Uterus (tissue), 4 donors: ENCODE measurements at places on chromosomes 6 and 20. TPM values are rescaled to one million over a fixed set of nuclear protein-coding genes. Genes with fewer than 3 reads are reported as not detected.

Gene SLC17A1
- total RNA-seq = not detected

DNA sequence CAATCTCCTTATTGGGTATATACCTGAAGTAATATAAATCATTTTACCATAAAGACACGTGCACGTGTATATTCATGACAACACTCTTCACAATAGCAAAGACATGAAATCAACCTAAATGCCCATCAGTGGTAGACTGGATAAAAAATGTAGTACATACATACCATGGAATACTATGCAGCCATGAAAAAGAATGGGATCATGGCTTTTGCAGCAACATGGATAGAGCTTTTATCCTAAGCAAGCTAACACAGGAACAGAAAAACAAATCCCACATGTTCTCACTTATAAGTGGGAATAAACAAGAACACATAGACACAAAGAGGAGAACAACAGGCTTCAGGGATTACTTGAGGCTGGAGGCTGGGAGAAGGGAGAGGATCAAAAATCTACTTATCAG, 208.3 kb upstream of the QKI start:
- H3K4me1 ChIP-seq = no peaks in the 10 kb centered on the region
- H3K4me3 ChIP-seq = no peak overlapping the region
- H3K27ac ChIP-seq = no peak overlapping the region
- DNase-seq = no peak
- H3K36me3 ChIP-seq = no peaks in the 10 kb centered on the region

DNA sequence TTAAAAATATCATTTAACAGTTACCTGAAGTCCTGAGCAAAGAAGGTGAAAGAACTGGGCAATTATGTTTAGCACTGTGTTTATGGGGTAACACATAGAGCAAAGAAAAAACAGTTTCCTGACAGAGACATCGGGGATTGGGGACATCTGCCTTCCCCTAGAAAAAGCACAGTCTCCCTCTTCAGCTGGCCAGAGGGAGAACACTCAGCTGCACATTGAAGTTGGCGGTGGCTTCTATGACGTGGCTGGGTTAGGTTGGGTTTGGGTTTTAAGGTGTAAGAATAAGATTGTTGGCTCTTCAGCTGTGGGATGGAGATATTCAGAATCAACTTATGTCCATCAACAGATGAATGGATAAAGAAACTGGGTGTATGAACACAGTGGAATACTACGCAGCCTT, 124.0 kb upstream of the DTNBP1 start:
- no peak overlapping the region for H3K27ac ChIP-seq
- H3K4me3 ChIP-seq = no peak overlapping the region
- no peaks in the 10 kb centered on the region for H3K27me3 ChIP-seq
- H3K4me1 ChIP-seq = no peaks in the 10 kb centered on the region

Gene METTL24
- total RNA-seq = 47.2 TPM

DNA sequence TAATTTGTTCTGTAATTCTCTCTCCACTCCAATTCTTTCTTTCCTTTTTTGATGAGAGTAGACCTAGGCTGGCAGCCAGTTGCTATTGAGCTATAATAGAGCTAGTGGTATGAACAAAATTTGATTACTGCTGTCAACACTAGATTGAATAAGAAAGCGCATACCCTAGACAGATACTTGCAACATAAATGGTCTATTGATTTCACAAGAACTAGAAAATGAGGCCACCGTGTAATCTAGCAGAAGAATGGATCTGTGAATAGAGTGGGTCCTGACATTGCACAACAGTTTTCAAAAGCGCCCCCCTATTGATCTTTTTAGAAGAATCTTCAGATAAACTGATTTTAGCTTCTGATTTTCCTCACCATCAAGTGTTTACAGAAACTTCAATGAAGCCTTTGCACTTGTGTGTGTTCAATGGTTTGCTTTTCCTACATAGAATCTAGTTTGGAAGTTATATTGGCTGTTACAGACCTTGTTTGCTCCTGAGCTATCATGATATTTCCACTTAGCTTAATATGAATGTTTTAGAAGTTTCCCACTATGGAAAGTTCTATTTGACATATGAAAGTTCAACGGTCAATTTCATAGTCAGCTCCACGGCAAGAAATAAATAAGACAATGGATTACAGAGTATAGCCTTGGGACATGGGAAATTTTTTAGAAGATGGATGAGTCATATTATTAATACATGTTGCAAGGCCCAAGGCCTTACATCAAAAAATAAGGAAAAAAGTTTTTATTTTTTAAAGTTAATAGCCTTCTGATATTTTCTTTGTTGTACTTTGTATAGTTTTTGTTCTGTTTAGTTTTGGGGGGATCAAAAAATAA, 55.6 kb downstream of the UTRN start:
- no peak for DNase-seq
- no peaks in the 10 kb centered on the region for H3K27me3 ChIP-seq
- H3K27ac ChIP-seq = peak overlapping the region; percentile 63
- H3K4me3 ChIP-seq = no peak overlapping the region
- H3K36me3 ChIP-seq = no peaks in the 10 kb centered on the region

Gene DACT2
- 2.8 TPM for total RNA-seq

- DNase-seq = no peak
- H3K4me3 ChIP-seq = no peak overlapping the region
- no peaks in the 10 kb centered on the region for H3K36me3 ChIP-seq
Measured at GRCh38 chr20:23230766-23231385, 119.7 kb upstream of the NXT1 start.

DNA sequence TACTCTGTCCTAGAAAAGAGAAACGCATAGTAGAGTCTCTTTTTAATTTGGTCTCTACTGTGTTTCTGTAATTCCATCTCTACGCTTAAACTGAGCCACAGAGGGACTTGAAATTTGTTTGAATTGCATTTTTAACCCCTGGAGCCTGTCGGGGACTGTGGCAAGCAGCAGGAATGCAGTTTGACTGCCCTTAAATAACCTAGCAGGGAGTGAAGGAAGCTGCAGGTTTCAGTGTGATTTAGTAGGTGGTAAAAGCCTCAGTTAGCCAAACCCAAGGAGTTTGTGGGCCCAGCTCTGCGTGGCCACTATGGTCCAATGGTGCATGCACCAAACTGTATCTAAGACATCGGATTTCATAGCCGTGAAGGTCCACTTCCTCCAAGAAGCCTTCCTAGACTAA, 70.3 kb upstream of the MC3R start:
- no peak overlapping the region for H3K4me3 ChIP-seq
- H3K4me1 ChIP-seq = no peaks in the 10 kb centered on the region
- no peak for DNase-seq
- no peaks in the 10 kb centered on the region for H3K36me3 ChIP-seq

Gene LY6G6C
- not detected for total RNA-seq

Gene SPATS1
- total RNA-seq = not detected

- DNase-seq = no peak
- no peak overlapping the region for H3K27ac ChIP-seq
- no peaks in the 10 kb centered on the region for H3K27me3 ChIP-seq
- H3K4me1 ChIP-seq = no peaks in the 10 kb centered on the region
Measured at GRCh38 chr20:57847104-57847503, 137.3 kb upstream of the PMEPA1 start.

Gene R3HDML
- not detected for total RNA-seq

Gene SERINC1
- total RNA-seq = 354 TPM

GRCh38 chr6:156062091-156062563, 606.5 kb upstream of the NOX3 start:
- no peaks in the 10 kb centered on the region for H3K4me1 ChIP-seq
- H3K4me3 ChIP-seq = no peak overlapping the region
- peak; percentile 35 for DNase-seq
- H3K36me3 ChIP-seq = no peaks in the 10 kb centered on the region
- H3K27me3 ChIP-seq = no peaks in the 10 kb centered on the region

Gene KCNK17
- 2.3 TPM for total RNA-seq

GRCh38 chr6:131602781-131603312, 25.2 kb downstream of the MED23 start:
- H3K27ac ChIP-seq = no peak overlapping the region
- no peak for DNase-seq
- H3K4me3 ChIP-seq = no peak overlapping the region
- H3K27me3 ChIP-seq = no peaks in the 10 kb centered on the region
- no peaks in the 10 kb centered on the region for H3K4me1 ChIP-seq

- no peak overlapping the region for H3K27ac ChIP-seq
- no peaks in the 10 kb centered on the region for H3K4me1 ChIP-seq
- no peak overlapping the region for H3K4me3 ChIP-seq
- H3K36me3 ChIP-seq = no peaks in the 10 kb centered on the region
- no peaks in the 10 kb centered on the region for H3K27me3 ChIP-seq
Measured at GRCh38 chr6:7121700-7122241, 14.0 kb downstream of the RREB1 start.

DNA sequence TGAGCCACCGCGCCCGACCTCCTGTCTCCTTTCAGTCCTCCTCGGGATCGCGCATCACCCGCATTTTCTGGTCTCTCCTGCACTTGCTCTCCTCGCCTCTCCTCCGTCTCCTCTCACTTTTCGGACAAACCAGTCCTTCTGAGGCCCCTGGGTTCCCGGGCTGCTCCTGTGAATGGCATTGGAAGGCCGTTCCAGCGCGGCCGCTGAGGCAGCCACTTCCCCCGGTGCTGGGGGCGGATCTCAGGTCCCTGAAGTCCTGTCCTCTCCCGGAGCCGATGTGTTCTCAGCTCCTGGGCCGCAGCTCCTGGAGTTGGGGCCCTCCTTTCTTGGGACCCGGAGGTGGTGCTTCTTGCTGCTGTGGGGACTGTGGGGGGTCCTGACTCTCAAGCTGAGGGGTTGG, 803 bp downstream of the MICB start:
- H3K36me3 ChIP-seq = no peaks in the 10 kb centered on the region
- H3K27me3 ChIP-seq = no peaks in the 10 kb centered on the region
- DNase-seq = no peak
- no peak overlapping the region for H3K4me3 ChIP-seq

DNA sequence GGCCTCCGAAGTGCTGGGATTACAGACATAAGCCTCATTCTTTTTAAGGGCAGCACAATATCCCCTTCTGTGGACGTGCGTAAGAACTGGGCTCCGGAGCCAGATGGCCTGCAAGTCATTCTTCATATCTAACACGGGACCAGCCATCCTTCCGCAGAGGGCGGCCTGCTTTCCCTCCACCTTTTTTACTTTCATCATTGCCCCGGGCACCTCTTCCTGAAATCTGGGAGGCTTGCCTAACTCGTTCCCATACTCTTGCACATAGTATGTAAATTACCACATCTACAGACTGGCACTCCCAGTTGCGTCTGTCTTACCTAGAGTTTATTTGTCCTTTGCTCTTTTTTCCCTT, 29.9 kb upstream of the SLC23A2 start:
- no peak overlapping the region for H3K4me3 ChIP-seq
- H3K4me1 ChIP-seq = no peaks in the 10 kb centered on the region
- no peaks in the 10 kb centered on the region for H3K36me3 ChIP-seq
- no peak for DNase-seq
- no peaks in the 10 kb centered on the region for H3K27me3 ChIP-seq

- no peak for DNase-seq
- H3K4me3 ChIP-seq = no peak overlapping the region
- H3K27ac ChIP-seq = no peak overlapping the region
- no peaks in the 10 kb centered on the region for H3K4me1 ChIP-seq
- H3K36me3 ChIP-seq = no peaks in the 10 kb centered on the region
- H3K27me3 ChIP-seq = no peaks in the 10 kb centered on the region
Measured at GRCh38 chr6:68779366-68779765, 144.3 kb downstream of the ADGRB3 start.

Gene CALHM4
- total RNA-seq = not detected

- H3K27ac ChIP-seq = no peak overlapping the region
- H3K36me3 ChIP-seq = no peaks in the 10 kb centered on the region
- H3K4me3 ChIP-seq = peak overlapping the region; percentile 99
- no peak for DNase-seq
- no peaks in the 10 kb centered on the region for H3K27me3 ChIP-seq
Measured at GRCh38 chr6:30345852-30346251, 896 bp downstream of the RPP21 start.

DNA sequence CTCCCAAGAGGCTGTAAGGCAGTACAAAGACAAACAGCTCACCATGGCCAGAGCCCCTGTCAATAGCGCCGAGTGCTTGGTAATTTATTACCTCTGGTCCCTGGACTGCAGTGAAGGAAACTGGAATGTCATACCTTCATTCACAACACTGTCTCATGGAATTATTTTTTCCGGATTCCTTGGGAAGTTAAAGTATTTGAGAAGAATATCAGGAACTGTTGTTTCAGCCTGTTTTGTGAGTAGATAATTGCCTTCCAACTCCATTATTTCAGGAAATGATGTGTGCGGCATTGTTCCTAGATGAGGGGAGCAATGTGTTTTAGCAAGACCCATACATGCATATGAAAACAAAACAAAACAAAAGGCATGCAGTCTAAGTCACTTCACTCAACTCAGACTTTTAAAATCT, 64.0 kb downstream of the BLOC1S5 start:
- no peak overlapping the region for H3K4me3 ChIP-seq
- DNase-seq = no peak
- no peak overlapping the region for H3K27ac ChIP-seq
- no peaks in the 10 kb centered on the region for H3K4me1 ChIP-seq

DNA sequence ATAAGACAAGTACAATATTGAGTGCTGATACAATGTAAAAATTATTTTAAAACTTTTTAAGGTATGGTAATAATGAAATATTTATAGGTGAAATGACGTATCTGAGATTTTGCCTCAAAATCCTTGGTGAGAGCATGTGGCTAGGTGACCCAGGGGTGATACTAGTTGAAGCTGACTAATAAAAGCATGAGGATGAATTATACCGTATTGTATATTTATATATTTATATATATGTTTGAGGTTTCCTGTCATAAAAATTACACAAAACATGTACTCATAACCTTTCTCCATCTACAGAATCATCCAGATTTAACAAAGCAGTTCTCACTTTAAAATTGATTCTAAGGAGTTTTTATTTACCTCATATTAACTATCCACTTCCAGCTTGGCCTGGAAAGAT, 358.1 kb downstream of the CDKAL1 start:
- no peaks in the 10 kb centered on the region for H3K36me3 ChIP-seq
- no peaks in the 10 kb centered on the region for H3K4me1 ChIP-seq
- DNase-seq = no peak

Gene OR2H2
- not detected for total RNA-seq

Gene RSPH4A
- total RNA-seq = 8.0 TPM

DNA sequence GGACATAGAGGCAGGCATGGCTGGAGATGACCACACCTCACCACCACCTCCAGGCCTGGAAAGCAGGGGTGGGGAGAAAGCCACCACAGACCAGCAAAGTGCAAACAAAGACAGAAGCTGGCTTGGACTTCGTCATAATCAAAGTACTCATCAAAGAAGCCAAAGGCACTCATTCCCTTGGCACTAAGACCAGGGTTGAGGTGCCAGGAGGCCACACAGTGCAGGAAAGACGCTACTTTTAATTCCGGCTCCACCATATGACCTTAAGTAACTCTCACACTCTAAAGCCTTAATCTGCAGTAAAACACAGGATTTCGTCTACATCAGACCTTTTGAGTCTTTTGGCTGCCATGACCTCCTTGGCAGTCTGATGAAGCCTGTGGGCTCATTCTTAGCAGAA, 123.1 kb downstream of the HIVEP2 start:
- H3K4me1 ChIP-seq = no peaks in the 10 kb centered on the region
- no peaks in the 10 kb centered on the region for H3K27me3 ChIP-seq

- no peak overlapping the region for H3K27ac ChIP-seq
- no peak for DNase-seq
- H3K36me3 ChIP-seq = no peaks in the 10 kb centered on the region
Measured at GRCh38 chr6:31386977-31387376, 16.4 kb upstream of the MICA start.

Gene FAM83B
- 0.27 TPM for total RNA-seq

GRCh38 chr6:134449781-134450180, 131.9 kb upstream of the SGK1 start:
- no peaks in the 10 kb centered on the region for H3K36me3 ChIP-seq
- no peaks in the 10 kb centered on the region for H3K27me3 ChIP-seq
- H3K4me1 ChIP-seq = no peaks in the 10 kb centered on the region
- no peak overlapping the region for H3K4me3 ChIP-seq
- no peak for DNase-seq
